ENCODE measurements at places on chromosomes 7 and 10.
A peak's percentile ranks its signal among the peaks of the same experiment; 100 is the strongest.

DNA sequence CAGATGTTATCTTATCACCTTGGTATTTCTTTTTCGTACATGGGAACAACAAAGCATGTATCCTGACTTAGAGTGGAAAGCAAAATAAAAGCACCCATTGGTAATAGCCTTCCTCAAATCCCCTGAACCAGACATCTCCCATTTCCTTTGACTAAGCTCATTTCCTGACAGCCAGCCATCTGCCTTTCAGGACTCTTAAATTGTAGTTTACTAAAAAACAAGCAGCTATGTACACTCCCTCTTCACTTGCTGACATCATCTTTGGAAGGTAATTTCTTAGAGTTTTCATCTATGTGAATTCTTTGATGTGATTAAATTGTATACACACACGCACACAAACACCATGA is 40.7 kb downstream of the ARL4A start:
- no peak for DNase-seq

DNA sequence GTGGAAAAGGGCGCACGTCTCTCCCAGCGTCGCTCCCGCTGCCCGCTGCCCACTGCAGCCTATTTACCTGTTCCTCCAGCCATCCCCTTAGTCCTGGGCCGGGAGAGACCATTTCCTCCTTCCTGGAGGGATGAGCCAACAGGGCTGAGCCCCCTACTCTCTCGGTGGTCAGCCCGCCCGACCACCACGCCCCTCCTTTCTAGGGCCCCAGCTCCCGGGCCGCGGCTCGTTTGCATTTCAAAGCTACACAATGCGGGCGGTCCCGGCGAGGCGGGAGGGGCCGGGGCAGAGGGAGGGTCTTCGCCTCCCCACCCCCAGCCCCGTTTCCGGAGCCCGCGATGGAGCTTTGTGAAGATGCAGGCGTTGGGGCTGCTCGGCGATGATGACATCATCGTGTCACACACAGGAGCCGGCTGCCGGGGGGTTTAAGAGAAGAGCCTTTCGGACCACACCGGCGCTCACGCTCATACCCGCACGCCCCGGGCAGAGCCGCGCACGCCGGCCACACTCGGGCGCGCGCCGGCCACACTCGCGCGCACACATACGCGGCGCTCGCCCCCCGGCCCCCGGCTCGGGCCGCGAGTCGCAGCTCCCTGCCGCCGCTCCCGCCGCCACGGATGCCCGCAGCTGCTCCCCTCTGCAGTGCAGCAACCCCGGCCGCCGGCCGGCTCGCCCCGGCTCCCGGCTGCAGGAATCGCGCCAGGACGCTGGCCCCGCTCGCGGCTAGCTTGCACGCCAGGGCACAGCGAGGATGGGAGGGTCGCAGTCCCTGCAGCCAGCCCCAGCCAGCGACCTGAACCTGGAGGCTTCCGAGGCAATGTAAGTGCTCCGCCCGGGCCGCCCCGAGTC is 107.7 kb upstream of the BTBD16 start:
- DNase-seq, result no peak

GRCh38 chr7:24755541-24756407 is 1.5 kb downstream of the GSDME start:
- DNase-seq, result no peak

- DNase-seq, result no peak
Observed at GRCh38 chr10:68543004-68543918, 15.9 kb upstream of the SLC25A16 start.

- no peak for DNase-seq
Observed at GRCh38 chr7:112556633-112557032, 75.8 kb downstream of the LSMEM1 start.

DNA sequence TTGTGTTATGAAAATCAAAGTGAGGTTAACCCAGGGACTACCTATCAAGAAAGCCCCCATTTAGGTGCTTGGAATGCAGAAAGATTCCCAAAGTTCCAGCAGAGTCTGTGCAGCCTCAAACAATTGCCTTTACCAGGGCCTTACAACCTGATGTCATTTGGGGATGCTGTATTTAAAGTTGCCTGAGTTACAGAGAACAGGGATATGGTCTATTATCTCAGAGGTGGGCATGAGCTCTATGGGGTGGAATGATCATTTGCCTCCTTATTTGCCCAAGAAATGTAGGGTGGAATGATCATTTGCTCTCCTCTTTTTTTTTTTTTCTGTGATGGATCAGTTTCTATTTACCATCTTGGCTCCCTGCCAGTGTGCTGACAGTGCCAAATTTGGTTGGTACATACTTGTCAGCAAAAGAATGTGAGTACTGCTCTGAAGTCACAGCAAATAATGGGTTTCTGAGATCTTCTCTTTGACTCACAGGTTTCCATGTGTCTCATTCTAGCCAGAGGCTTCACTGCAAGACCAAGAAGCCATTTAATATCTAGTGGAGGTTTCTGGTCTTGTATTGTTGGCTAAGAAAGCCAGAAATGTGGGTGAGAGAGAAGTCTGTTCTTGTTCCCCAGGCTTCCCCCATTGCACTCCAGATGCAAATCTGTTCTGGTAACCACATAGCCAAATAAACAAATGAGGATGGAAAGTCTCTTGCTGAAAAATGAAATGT is 45.5 kb upstream of the ZNRF2 start:
- DNase-seq, result peak; percentile 32

GRCh38 chr10:94210440-94211168 is 152.1 kb downstream of the NOC3L start:
- DNase-seq, result no peak

- DNase-seq, result no peak
Observed at GRCh38 chr7:29325476-29325875, 130.9 kb downstream of the CHN2 start.

- no peak for DNase-seq
Observed at GRCh38 chr10:63553473-63553872, 32.3 kb downstream of the REEP3 start.

- no peak for DNase-seq
Observed at GRCh38 chr7:84372712-84373111, 178.1 kb upstream of the SEMA3A start.

- no peak for DNase-seq
Observed at GRCh38 chr7:22551768-22552513, 52.0 kb upstream of the STEAP1B start.

GRCh38 chr10:97779975-97780374 is 8.2 kb upstream of the SFRP5 start:
- DNase-seq, result no peak

GRCh38 chr7:124992851-124993562 is 63.4 kb upstream of the POT1 start:
- DNase-seq, result no peak

GRCh38 chr7:56078196-56078595 is 14.1 kb downstream of the SUMF2 start:
- DNase-seq, result no peak

DNA sequence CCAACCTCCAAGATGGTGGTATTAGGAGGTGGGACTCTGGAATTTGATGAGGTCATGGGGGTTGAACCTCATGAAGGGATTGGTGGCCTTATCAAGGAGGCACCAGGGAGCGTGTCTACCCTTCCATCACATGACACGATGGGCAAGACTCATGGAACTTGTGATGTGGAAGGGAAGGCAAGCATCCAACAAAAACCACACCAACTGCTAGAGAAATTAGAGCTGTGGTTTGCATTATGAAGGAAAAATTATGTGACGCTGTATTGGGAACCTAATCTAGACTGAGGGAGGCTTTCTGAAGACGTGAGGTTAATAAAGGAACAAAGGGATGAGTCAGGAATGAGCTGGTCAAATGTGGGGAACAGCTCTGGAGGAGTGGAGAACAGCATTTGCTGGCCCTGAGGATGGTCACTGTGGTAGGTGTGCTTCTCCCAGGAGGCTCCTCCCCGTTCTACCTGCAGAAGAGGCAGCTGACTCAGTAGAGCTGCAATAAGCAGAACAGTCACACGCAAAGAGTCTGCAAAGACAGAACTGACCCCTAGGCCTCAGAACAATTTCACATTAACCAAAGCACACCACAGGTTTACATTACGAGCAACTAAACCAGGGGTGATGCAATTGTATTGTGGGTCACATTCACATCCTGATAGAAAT is 236.6 kb upstream of the GRB10 start:
- no peak for DNase-seq

DNA sequence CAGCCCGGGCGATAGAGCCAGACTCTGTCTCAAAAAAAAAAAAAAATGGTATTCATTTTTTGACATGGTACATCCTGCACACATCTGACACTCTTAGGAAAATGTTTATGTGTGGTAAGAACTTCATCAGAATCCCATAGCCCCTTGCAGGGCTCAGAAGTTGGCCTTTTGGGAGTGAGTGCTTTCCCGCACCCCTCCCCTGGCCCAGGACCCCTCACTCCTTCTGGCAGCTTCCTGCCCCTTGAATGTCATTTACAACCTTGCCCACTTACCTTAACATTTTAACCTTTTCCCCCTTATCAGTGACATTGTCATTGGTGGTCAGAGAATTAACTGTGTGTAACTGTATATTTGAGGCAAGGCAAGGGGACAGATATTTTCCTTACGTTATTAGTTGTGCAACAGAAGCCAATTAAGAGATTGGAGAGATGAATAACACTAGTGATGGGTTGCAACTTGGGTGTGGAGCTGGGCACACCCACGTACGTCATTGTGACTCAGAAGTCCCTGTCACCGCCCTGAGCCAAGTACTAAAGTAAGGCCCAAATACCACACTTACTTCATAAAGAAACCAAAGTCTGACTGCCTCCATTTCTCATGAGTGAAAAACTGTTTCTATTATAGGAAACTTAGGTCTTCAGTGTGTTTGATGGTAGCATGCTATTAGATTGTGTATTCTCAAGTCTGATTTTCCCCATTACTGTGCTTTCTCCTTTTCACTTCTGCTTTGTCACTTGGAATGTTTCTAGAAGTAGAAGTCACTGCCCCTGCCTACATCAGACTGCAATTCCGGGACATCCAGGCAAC is 31.6 kb downstream of the OGDH start:
- DNase-seq, result peak; percentile 70

DNA sequence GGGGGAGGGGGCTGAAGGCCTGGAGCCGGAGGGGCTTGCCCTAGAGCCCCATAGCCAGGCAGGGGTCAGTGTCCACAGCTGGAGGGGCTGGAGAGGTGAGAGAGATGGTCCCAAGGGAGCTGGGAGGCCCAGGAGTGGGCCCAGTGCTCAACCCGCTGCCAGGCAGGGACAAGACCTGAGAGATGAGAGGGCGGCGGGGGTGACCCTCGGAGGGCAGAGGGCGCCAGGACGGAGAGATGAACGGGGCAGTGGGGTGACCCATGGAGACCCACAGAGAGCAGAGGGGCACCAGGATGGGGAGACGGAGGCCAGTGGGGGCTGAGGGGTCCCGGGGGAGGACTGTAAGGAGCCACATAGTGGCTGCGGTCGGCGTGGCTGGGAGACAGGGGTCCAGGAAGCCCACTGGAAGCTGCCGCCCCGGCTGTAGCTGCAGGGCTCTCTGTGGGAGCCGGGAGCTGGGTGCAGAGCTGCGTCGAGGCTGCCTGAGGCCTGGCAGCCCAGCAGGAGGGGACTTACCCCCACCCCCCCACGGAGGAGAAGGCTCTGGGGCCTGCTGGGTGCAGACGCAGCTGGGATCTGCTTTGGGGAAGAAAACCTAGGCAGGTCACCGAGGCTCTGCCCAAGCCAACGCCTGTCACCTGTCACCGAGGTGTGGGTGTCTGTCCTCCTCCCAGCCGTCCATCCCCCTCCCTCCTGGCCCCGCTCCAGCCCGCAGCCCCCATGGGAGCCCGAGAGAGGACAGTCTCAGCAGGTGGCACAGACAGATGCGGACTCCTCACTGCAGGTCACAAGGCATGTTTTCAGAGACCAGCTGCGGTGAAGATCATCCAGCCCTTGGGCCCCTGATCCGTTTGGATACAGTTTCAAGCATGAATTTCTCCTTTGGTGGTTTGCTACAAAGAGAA is 25.1 kb downstream of the PWWP2B start:
- no peak for DNase-seq

- DNase-seq, result no peak
Observed at GRCh38 chr7:112873831-112874553, 83.8 kb upstream of the TMEM168 start.

- DNase-seq, result peak; percentile 22
Observed at GRCh38 chr7:87216701-87217508, 2.6 kb downstream of the TMEM243 start.

- no peak for DNase-seq
Observed at GRCh38 chr7:55028011-55028410, 9.2 kb downstream of the EGFR start.

DNA sequence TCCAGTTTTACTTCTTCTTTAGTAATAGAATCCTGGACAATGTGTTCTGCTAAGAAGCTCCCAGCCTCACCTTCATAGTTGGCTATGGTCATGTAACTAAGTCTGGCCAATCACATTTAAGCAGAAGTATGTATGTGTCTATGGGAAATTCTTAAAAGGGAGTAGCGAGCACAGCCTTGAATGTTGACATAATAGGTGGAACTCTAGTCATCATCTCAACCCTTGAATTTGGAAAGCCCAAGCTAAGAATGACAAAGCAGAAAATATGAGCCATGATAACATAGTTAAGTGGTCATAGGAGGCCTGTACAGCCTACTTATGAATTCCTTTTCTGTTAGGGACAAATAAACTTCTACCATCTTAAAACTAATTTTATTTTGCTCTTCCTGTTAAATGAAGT is 134.1 kb downstream of the MAGI2 start:
- no peak for DNase-seq

DNA sequence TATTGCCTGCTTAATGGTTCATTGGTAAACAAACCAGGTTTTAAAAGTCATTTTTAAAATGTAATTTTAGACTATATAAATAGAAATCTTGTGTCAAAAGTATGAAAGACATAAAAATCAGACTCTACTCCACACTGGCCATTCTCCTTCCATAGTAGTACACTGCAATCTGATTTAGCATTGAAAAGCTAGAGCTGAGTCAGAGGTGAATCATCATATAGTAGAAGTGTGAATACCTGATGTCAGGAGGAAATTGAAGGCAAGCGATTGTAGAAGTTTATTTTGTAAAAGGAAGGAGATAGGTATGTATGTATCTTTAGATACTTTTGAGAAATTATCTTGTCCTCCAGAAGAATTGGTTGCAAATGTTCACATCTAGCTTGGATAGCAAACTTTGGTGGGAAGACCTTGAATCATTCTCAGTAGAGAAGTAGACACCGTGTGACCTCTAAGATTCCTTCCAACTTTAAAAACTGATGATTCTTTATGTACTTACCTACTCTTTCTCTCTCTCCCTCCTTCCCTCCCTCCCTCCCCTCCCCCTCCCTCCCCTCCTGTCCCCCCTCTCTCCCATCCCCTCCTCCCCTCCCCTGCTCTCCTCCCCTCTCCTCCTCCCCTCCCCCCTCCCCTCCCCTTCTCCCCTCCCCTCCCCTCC is 88.1 kb downstream of the BTAF1 start:
- no peak for DNase-seq

DNA sequence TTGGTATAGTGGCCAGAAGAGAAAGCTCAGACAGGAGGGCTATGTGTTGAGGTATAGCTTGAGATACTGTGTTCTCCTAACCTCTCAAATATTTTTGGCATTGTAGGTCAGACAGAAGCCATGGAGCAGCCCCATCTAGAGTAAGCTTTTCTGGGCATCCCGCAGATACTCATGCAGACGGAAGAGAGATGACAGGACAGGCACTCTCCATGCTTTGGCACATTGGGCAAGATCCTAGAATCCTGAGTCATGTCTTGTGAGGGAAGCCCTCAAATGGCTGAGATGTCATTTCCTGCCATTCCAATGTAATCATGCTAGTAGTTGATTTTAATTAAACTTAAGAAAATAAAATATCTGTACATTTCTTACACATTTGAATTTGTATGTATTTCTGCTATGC is 16.8 kb upstream of the KIF20B start:
- DNase-seq, result no peak

- no peak for DNase-seq
Observed at GRCh38 chr7:69440976-69441375, 157.3 kb upstream of the AUTS2 start.
